ENCODE measurements at places on chromosomes 13 and 19.

DNA sequence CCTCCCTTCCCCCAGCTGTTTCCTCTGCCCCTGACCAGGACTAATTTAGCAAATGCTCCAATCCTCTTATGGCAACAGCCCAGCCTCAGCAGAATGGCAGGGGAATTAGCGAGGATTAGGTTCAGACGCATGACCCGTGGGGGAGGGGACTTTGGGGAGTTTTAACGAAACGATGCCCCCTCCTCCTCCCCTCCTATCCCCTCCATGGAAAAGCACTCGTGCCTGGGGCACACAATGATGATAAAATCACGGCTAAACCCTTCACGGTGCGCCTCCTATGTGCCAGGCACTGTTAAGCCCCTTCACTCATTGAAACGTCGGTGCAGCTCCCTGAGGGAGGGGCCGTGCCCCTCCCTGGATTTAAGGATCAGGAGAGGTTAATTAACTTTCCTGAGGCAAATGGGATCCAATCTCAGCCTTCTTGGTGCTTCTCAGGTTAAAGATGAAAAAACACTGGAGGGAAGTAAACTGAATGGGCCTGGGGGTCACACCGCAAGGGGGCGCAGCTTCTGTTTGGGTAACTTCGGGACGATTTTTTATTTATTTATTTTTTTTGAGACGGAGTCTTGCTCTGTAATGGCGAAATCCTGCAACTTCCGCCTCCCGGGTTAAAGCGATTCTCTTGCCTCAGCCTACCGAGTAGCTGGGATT is 10.1 kb upstream of the TPRX2 start:
- DNase-seq = peak; percentile 79

DNA sequence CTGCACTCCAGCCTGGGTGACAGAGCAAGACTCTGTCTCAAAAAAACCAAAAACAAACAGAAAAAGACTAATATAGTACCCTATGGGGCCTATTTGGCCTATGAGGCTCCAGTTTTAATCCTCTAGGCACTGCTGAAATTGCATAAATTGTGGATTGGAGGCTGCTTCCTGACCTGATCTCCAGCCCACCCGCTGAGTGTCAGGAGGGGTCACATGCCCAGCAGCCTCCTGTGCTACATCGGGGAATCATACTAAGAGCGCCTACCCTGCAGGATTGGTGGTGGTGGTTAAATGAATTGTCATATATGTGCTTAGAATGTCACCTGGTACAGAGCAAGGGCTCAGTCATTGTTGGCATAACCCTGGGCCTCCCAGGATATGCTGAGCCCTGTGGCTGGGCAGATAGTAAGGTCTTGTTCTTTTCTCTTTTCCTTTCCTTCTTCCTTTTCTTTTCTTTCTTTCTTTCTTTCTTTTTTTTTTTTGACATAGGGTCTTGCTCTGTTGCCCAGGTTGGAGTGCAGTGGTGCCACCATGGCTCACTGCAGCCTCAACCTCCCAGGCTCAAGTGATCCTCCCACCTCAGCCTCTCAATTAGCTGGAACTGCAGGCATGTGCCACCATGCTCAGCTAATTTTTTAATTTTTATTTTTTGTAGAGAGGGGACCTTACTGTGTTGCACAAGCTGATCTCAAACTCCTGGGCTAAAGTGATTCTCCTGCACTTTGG is 31.3 kb downstream of the LTBP4 start:
- DNase-seq = peak; percentile 83

- no peak for DNase-seq
Measured at GRCh38 chr19:40273469-40274360, 11.4 kb downstream of the AKT2 start.

- DNase-seq = no peak
Measured at GRCh38 chr19:49544154-49544553, 16.4 kb downstream of the RCN3 start.

GRCh38 chr19:12938779-12939601 is 581 bp downstream of the CALR start:
- no peak for DNase-seq

DNA sequence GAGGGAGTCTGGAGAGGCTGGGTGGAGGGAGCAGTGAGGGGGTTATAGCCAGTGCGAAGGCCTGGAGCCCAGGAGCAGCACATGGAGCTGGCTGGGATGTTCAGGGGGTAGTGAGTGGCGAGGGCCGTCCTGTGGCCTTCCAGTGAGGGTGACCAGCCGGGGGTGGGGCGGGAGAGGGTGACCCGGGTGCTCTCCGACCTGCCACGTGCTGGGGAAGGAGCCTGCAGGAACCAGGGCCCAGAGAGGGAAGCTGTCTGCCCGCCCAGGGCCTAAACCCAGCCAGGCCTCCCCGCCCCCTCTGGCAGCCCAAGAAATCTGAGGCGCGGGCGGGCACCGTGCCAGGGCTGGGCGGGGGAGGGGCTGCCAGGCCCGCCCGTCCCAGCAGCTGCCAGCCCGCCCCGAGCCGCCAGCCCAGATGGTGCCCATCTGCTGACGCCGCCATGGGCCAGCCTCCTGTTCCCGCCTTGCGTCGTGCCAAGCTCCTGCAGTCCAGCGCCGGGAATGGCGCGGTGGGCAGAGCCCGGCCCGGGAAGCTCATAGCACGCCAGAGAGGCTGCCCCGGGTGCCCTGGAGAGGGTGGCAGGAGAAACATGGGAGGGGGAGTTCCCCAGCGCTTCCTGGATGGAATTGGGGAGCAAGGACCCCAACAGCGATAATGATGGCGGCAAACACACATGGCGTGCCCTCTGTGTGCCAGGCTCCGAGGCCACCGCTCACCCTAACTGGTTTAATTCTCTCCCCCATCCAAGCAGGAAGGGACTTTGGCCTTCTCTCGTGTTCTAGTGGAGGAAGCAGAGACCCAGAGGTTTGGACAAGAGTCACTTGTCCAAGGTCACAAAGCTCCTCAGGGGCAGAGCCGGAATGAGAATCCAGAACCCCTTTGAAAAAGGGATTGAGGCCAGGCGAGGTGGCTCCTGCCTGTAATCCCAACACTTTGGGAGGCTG is 21.5 kb downstream of the NFIC start:
- DNase-seq = no peak

DNA sequence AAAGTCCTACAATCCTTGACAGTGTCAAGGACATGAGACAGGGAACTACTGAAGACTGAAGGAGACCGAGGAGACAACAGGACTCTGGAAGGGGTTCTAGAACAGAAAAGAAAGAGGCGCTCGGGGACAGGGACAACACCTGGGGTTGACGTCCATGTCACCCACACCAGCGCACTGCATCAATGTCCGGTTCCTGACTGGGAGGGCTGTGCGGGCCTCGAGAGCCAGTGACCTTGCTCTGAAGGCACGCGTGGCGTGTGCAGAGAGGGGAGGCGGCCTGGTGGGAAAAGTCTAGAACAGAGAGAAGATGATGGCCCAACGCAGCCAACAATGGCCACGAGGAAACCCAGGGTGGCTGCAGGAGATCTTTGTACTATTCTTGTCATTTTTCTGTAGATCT is 5.7 kb downstream of the CARS2 start:
- no peak for DNase-seq

GRCh38 chr19:30848636-30849425 is 476.6 kb downstream of the ZNF536 start:
- DNase-seq = no peak

DNA sequence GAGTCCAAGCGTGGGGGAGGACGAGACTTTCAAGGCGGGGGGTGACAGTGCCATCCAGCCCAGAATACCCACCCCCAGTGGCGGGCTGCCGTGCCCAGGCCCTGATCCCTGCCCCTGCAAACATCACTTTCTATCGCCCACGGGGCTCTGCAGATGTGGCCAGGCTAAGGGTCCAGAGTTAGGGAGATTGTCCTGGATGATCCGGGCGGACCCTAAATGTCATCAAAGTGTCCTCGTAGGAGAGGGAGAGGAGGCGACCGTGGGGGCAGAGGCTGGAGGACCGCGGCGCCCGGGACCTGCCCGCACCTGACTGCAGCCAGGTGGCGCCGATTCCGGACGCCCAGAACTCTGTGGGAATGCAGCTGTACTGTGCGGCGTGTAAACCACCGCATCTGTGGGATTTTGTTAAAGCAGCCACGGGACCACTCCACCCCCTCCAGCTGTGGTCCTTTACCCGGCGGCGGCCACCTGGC is 32.4 kb downstream of the GJA3 start:
- DNase-seq = peak; percentile 45

GRCh38 chr13:58598241-58598640 is 966.7 kb downstream of the PCDH17 start:
- DNase-seq = no peak

DNA sequence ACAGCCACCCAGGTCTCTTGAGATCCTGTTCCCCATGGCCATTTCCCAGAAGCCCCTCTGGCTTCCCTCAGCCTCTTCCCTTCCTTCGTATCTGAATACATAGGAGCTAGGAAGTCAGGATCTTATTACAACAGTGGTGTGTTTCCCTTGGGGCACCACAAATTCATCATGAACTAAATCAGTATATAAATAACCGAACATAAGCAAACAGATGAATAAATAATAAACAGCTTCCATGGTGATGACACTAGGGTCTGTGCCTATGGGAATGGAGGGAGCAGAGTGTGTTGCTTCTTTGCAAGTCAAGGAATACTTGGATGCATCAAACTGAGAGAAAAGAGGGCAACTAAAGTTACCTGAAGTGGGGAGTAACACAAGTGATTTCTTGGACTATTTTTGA is 527.6 kb downstream of the LMO7 start:
- no peak for DNase-seq

DNA sequence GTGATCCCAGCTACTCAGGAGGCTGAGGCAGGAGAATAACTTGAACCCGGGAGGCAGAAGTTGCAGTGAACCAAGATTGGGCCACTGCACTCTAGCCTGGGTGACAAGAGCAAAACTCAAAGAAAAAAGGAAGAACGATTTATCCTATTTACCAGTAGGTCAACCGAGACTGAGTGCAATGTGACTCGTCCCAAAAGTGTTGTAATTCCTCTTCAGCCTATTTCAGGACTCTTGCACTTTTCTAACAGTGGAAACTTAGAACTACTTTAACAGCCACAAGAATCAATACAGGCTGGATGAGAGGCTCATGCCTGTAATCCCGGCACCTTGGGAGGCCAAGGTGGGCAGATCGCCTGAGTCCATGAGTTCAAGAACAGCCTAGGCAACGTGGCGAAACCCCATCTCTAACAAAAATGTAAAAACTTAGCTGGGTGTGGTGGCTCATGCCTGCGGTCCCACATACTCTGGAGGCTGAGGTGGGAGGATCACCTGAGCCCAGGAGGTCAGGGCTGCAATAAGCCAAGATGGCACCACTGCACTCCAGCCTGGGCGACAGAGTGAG is 4.3 kb upstream of the NR1H2 start:
- DNase-seq = no peak

GRCh38 chr19:7924651-7925170 is 1.2 kb downstream of the CTXN1 start:
- DNase-seq = no peak

DNA sequence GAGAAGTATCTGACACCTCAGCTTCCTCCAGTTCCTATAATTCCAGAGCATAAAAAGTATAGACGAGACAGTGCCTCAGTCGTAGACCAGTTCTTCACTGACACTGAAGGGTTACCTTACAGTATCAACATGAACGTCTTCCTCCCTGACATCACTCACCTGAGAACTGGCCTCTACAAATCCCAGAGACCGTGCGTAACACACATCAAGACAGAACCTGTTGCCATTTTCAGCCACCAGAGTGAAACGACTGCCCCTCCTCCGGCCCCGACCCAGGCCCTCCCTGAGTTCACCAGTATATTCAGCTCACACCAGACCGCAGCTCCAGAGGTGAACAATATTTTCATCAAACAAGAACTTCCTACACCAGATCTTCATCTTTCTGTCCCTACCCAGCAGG is 3.1 kb downstream of the KLF5 start:
- DNase-seq = no peak

DNA sequence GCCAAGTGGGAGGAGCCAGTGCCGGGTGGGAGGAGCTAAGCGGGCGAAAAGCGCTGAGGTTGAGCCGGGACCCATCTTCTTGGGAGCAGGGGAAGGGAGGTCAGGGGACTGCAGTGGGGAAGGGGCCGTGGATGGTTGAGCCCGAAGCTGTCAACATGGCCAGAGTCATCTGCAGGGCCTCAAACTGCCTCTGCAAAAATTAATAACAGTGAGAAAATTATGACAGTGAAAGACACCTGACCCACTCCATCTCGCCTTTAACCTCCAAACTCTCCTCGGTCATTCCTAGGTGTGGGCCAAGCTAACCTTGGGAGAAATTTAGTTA is 30.1 kb downstream of the ZNF557 start:
- DNase-seq = no peak

DNA sequence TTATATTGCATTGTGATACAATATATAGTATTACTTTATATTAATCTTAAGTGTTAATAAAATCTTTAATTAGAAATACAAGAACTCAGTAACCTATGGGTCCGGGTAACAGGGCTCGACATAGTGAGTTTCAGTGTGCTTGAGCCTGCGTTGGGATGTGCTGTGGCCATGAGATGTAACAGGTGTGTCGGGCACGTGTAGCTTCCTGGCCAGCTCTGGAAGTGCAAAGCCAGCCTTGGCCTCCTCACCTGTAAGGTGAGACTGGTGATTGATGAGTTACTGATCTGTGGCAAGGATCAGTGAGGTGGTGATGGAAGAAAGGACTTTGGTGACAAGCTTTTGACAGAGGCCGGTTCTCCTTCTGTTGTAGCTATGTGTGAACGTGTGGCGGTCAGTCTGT is 19.2 kb downstream of the ATP4B start:
- no peak for DNase-seq
